Dermis microvascular lymphatic vessel endothelial cell (primary cell): ENCODE measurements at places on chromosomes 2 and 18. TPM values are rescaled to one million over a fixed set of nuclear protein-coding genes. Genes with fewer than 3 reads are reported as not detected.

The ARHGAP25 gene
- total RNA-seq, result 10.5 and 11.9 TPM in 2 replicates

The GALNT5 gene
- total RNA-seq, result not detected in 2 replicates

The SUCLG1 gene
- total RNA-seq, result 66.8 and 74.2 TPM in 2 replicates

The BZW1 gene
- total RNA-seq, result 413 and 560 TPM in 2 replicates

The SP100 gene
- 56.6 and 58.4 TPM in 2 replicates for total RNA-seq

The LPIN2 gene
- total RNA-seq, result 21.1 and 37.9 TPM in 2 replicates

The MC5R gene
- not detected in 2 replicates for total RNA-seq

The TSPYL6 gene
- not detected in 2 replicates for total RNA-seq

The IMPACT gene
- 16.3 and 16.9 TPM in 2 replicates for total RNA-seq

The PDIA6 gene
- 272 and 346 TPM in 2 replicates for total RNA-seq

The PRR30 gene
- not detected in 2 replicates for total RNA-seq

The FAM228B gene
- 3.0 and 3.8 TPM in 2 replicates for total RNA-seq

The ST6GAL2 gene
- total RNA-seq, result 0.63 and 1.7 TPM in 2 replicates

The MAB21L4 gene
- total RNA-seq, result not detected in 2 replicates

The ADRA2B gene
- under 0.01 TPM in 2 replicates for total RNA-seq

The COL6A3 gene
- under 0.01 and 6.6 TPM in 2 replicates for total RNA-seq

The CIB4 gene
- total RNA-seq, result not detected in 2 replicates

The CTNNA2 gene
- not detected in 2 replicates for total RNA-seq

The KCNG3 gene
- not detected in 2 replicates for total RNA-seq

The ANKRD53 gene
- 0.13 and 0.38 TPM in 2 replicates for total RNA-seq

The LRATD1 gene
- total RNA-seq, result 3.6 and 7.2 TPM in 2 replicates

The ANKRD30B gene
- total RNA-seq, result not detected in 2 replicates

The CD8B2 gene
- not detected in 2 replicates for total RNA-seq

The TUBA3E gene
- total RNA-seq, result not detected in 2 replicates

The PLB1 gene
- total RNA-seq, result 0.26 and 0.38 TPM in 2 replicates

The ANKRD62 gene
- total RNA-seq, result not detected in 2 replicates

The ITGB6 gene
- not detected in 2 replicates for total RNA-seq

The OST4 gene
- 418 and 498 TPM in 2 replicates for total RNA-seq

The GRB14 gene
- 0.38 and 0.64 TPM in 2 replicates for total RNA-seq

The LYG1 gene
- 0.13 and 0.51 TPM in 2 replicates for total RNA-seq

The EMILIN2 gene
- total RNA-seq, result 1.3 and 2.1 TPM in 2 replicates

The TPO gene
- under 0.01 TPM in 1 of 2 replicates, not detected in the other for total RNA-seq

The OR6B2 gene
- total RNA-seq, result not detected in 2 replicates

The HOXD13 gene
- total RNA-seq, result under 0.01 TPM in 1 of 2 replicates, not detected in the other

The NMUR1 gene
- total RNA-seq, result not detected in 2 replicates

The CRYGD gene
- not detected in 2 replicates for total RNA-seq
